ENCODE measurements at places on chromosomes 7 and 10. TPM values are rescaled to one million over a fixed set of nuclear protein-coding genes. Genes with fewer than 3 reads are reported as not detected.

- H3K27me3 ChIP-seq, result no peaks in the 10 kb centered on the region
- H3K4me1 ChIP-seq, result no peaks in the 10 kb centered on the region
- no peak overlapping the region for H3K4me3 ChIP-seq
- H3K27ac ChIP-seq, result no peak overlapping the region
- no peak for DNase-seq
- no peaks in the 10 kb centered on the region for H3K36me3 ChIP-seq
These were observed 104.9 kb downstream of the ADK start for GRCh38 chr10:74255888-74256357.

- DNase-seq, result no peak
- no peak overlapping the region for H3K4me3 ChIP-seq
- no peaks in the 10 kb centered on the region for H3K4me1 ChIP-seq
- no peak overlapping the region for H3K27ac ChIP-seq
These were observed 264.1 kb upstream of the FZD8 start for GRCh38 chr10:35906155-35906554.

DNA sequence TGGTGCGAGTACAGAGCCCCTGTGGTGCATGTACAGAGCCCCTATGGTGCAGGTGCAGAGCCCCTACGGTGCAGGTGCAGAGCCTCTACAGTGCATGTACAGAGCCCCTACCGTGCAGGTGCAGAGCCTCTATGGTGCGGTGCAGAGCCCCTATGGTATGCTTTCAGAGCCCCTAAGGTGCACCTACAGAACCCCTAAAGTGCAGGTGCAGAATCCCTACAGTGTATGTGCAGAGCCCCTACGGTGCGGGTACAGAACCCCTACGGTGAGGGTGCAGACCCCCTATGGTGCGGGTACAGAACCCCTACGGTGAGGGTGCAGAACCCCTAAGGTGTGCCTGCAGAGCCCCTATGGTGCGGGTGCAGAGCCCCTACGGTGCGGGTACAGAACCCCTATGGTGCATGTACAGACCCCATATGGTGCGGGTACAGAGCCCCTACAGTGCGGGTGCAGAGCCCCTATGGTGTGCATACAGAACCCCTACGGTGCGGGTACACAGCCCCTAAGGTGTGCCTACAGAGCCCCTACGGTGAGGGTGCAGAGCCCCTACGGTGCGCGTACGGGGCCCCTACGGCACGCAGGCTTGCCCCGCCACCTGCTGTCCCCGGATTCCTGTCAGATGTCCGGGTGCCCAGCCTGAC, 53.5 kb downstream of the MGMT start:
- no peak overlapping the region for H3K4me3 ChIP-seq
- H3K27me3 ChIP-seq, result no peaks in the 10 kb centered on the region
- no peak for DNase-seq
- no peak overlapping the region for H3K27ac ChIP-seq
- H3K4me1 ChIP-seq, result no peaks in the 10 kb centered on the region
- H3K36me3 ChIP-seq, result no peaks in the 10 kb centered on the region

- no peaks in the 10 kb centered on the region for H3K36me3 ChIP-seq
- no peak overlapping the region for H3K4me3 ChIP-seq
- no peak overlapping the region for H3K27ac ChIP-seq
- no peaks in the 10 kb centered on the region for H3K27me3 ChIP-seq
- DNase-seq, result no peak
- no peaks in the 10 kb centered on the region for H3K4me1 ChIP-seq
These were observed 259.4 kb downstream of the SDK1 start for GRCh38 chr7:3560495-3560894.

The CYP3A7 gene
- total RNA-seq, result not detected

DNA sequence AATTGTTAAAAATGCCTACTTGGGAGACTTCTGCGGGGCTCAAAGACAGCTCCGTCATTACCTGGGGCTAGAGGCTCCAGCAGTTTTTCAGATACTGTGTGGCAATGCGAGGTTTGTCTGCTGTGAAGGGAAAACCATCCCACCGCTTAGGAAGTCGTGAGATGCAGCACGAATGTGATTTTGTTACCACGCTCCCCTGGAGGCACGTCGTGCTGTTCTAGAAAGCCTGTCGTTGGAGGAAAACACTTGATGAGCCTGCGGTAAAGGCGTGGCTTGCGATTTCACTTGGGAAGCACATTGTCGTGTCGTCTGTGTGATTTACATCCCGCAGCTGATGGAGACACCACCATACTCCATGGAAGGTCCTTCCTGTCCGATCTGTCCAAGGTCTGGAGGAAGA, 39.3 kb downstream of the CAMK1D start:
- H3K27ac ChIP-seq, result no peak overlapping the region
- no peak for DNase-seq
- H3K36me3 ChIP-seq, result no peaks in the 10 kb centered on the region
- H3K4me3 ChIP-seq, result no peak overlapping the region
- H3K4me1 ChIP-seq, result peaks cover 4% of the 10 kb centered on the region

GRCh38 chr10:64515970-64516699, 994.9 kb downstream of the REEP3 start:
- no peaks in the 10 kb centered on the region for H3K4me1 ChIP-seq
- no peak overlapping the region for H3K27ac ChIP-seq
- H3K36me3 ChIP-seq, result no peaks in the 10 kb centered on the region
- no peak for DNase-seq
- H3K27me3 ChIP-seq, result no peaks in the 10 kb centered on the region

DNA sequence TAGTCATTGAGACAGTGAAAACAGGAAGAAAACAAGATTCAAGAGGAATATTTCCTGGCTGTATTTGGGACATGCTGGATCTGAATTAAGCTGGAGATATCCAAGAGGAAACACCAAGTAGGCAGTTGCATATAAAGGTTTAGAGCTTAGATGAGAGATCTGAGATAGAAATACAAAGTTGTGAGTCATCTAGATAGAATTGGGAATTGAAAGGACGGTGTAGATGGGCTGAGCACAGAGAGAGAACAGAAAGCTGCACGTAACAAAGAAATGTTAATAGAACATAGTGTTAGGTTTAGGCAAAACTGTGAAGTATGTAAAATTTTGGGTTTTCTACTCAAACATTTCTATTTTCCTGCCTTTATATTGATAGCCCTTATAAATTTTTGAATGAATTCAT, 218.5 kb upstream of the TMEM196 start:
- no peak for DNase-seq
- no peaks in the 10 kb centered on the region for H3K27me3 ChIP-seq
- H3K27ac ChIP-seq, result no peak overlapping the region
- no peaks in the 10 kb centered on the region for H3K36me3 ChIP-seq

The JCAD gene
- not detected for total RNA-seq

DNA sequence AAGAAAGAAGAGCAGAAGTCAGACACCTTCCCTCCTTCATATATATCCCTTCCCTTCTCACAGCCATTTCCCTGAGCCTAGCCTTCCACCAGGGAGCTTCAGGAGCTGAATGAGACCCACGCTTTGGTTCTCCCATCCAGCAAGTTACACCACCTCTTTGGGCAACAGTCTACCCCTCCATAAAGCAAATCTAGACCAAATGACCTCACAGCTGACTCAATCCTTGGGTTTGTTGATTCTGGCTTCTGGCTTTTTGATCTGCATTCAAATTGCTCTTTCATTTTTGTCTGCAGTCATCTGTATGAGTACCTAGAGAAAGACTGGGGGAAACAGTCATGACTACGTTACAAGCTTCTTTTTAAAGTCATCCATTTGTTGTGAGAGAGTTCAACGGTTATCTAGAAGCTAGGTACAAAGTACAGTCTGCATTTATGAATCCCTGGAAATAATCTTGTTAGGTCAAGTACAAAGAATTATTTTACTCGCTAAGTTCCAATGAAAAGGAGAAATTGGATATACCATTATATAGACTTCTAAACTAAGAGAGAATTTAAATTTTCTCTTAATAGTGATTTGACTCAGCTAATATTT, 86.3 kb downstream of the RAB11FIP2 start:
- H3K27ac ChIP-seq, result no peak overlapping the region
- H3K36me3 ChIP-seq, result no peaks in the 10 kb centered on the region
- no peaks in the 10 kb centered on the region for H3K27me3 ChIP-seq
- DNase-seq, result no peak
- no peak overlapping the region for H3K4me3 ChIP-seq

The EEPD1 gene
- total RNA-seq, result 4.6 TPM

DNA sequence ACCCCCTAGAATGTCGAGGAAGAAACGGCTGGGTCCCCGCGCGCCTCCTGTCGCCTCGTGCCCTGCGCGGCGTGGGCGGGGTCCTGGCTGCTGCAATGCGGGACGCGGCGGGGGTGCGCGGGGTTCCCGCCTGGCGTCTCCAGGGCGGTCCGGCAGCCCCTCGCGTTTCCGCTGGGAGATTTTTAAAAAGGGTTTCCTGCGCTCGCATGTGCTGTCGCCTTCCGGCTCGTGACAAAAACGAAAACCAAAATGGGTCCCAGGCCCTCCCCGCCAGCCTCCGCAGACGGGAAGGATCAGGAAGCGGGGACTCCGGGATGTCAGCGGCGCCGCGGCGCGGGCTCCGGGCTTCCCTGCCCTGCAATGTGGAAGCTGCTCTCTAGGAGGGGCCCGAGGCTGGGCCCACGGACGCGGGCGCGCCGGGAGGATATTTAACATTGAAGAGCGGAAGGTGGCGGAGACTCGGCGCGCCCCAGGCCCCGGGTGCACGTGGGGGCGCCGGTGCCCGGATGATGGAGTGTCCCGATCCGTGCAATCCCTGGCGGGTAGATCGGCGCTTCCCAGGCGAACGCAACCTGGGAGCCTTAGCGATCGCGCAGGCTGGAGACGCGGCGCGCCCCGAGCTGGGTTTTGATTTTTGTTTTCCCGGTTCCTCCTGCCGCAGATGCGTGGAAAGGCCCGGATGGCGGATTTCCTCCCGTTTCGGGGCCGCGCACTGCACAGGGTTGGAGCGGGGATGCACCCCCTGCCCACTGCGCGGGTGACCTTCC, 1.0 kb downstream of the PFKP start:
- peak overlapping the region; percentile 89 for H3K4me3 ChIP-seq
- H3K27ac ChIP-seq, result peak overlapping the region; percentile 29
- DNase-seq, result peak; percentile 65
- H3K36me3 ChIP-seq, result no peaks in the 10 kb centered on the region
- peaks cover 38% of the 10 kb centered on the region for H3K4me1 ChIP-seq
- no peaks in the 10 kb centered on the region for H3K27me3 ChIP-seq
